ENCODE measurements at places on chromosomes 3 and 15.

- no peak for DNase-seq
Measured at GRCh38 chr15:48120745-48121144, at the start of gene SLC24A5. TSS of gene SLC24A5 (plus strand) at chr15:48120990. CDS start at chr15:48121045, 55 bp downstream.

- no peak for DNase-seq
Measured at GRCh38 chr3:39142067-39142466, 11.3 kb downstream of the CSRNP1 start.

- DNase-seq, result no peak
Measured at GRCh38 chr3:143216709-143217182, 97.2 kb downstream of the CHST2 start.

GRCh38 chr15:62983956-62984355, 58.6 kb upstream of the TPM1 start:
- DNase-seq, result no peak

- no peak for DNase-seq
Measured at GRCh38 chr3:161070980-161071663, 34.0 kb downstream of the B3GALNT1 start.

DNA sequence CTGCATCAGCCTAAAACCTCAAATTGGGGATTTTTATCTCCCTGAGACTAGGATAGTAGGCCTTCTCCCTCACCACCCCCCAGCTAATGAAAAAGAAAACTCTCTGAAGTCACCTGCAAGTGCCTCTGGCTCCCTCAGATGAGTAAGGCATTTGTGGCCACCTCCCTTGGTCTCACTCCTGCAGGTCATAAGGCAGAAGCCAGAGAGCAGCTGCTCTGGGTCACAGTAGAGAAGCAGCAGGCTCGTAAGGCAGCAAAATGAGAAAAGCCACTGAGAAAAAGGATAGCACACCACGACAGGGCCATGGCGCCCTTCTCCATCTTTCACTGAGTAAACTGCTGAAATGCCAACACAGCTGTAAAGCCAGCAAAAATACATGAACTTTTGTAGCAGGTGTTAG, 296.7 kb upstream of the DPH6 start:
- no peak for DNase-seq

DNA sequence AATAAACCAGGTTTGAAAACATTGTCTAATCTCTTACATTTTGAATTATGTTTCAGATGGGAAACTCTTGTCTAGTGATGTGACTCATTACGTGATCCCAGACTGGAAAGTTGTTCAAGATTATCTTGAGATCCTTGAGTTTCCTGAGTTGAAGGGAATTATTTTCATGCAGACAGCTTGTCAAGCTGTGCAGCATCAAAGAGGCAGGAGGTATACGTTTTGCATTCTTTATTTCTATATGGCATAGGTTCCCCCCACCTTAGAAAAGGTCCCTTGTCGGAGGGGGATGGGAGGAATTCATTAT, 1.5 kb downstream of the DIS3L start:
- DNase-seq, result no peak

DNA sequence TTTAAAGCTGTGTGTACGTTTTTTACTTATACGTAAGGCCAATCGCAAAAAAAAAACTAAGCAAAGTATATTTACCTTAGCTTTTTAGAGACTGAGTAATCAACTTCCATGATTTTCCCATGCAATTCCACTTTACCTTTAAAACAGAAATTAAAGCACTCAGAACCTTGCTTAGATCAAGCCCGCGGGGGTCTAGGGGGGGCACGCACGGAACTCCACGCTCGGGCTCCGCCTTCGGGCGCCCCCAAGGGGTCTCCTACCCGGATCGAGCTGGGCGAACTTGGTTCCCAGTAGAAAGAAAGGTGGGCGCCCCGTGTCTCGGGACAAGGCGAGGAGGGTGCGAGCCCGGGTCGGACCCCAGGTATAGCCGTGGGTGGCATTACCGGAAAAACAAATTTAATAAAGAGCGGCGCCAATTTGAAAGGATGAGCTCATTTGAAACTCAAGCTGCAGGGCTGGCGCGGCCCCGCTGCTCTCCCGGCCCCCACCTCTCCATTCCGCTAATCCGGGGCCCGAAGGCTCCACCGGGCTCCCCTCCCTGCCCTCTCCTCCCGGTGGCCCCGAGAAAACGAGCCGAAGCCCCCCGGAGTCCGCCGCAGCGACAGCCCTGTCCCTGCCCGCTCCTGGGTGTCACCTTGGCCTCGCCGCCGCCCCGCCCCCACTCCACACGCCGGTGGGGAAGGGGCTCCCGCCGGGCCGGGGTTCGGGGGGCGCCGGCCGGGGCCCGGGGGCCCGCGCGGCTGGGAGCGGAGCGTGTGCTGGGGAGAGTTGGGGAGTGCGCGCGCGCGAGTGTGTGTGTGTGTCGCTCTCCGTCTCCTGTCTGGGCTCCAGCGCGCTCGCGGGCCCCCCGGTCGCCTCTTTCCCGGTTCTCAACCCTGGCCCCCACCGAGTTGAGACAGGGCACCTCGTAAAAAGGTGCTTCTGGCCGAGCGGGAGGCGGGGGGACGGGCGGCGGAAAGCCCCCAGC, 1.5 kb downstream of the IGF2BP2 start:
- peak; percentile 69 for DNase-seq
